ENCODE measurements at places on chromosomes 2 and 18.

DNA sequence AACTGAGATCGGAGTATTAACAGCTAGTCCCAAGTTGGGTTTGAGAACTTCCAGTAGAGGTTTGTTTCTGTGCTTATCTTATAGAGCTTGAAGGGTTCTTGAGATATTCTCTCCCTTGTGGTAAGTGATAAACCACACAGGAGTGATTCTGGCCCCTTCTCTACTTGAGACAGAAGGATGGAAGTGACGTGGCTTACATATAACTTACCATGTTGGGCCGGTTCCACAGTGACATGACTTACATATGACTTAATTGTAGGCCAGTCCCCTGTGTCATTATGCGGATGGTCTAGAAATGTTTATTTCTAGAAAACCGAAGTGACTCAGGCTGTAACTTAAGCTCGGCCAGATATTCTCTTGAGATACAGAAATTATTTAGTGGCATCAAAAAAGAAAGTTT lies 62.7 kb downstream of the TRAPPC12 start:
- DNase-seq = no peak

- DNase-seq = no peak
These were observed 207.5 kb upstream of the EPHA4 start for GRCh38 chr2:221779614-221780067.

DNA sequence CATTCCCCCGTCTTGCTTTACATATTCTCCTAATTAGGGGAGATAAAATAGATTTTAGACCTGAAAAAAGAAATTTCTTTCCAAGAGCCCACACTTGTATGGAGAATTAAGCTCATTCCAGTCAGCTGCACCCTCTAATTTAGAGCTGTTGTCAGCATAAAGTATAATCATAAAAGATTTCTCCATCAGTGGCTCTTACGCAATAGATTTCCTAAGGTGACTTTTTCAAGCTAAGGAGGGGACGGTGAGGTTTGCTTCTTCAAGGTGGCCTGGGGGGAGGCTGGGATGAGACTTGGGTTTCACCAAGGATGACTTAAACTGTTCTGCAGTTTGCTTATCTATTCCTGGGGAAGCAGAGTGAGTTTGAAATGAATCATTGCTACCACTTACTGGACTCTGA lies 426.2 kb downstream of the NBAS start:
- DNase-seq = no peak

DNA sequence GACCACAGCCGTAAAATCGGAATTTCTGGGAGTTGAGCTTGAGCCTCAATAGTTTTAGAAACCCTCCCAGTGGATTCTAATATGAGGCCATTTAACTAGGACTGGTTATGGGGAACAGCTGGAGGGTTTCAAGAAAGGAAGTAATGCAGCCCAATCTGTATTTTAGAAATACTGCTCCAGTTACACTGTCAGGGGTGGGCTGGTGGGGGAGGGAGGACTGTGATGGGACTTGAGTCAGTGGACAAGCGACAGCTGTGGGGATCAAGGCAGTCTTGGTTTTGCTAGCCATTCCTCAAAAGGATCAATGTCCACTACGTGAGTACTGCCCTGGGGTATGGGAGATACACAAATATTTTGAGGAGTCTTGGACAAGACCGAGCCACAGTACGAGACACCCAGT lies 34.8 kb downstream of the ASB1 start:
- DNase-seq = no peak

DNA sequence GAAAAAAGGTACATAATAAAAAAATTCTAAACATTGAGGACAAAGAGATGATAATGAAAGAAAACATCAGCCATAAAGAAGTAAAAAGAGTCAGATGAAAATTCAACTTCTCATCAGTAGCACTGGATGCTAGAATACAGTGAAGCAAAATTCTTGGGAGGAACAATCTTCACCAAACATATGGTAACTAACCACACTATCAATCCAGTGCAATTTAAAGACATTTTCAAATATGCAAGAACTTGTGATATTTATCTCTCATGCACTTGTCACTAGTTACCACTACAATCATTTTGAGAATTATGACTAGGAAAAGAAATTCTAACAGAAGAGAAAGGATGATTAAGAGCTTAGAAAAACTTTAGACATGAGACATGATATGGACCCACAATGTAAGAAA lies 127.4 kb downstream of the RTTN start:
- DNase-seq = no peak

DNA sequence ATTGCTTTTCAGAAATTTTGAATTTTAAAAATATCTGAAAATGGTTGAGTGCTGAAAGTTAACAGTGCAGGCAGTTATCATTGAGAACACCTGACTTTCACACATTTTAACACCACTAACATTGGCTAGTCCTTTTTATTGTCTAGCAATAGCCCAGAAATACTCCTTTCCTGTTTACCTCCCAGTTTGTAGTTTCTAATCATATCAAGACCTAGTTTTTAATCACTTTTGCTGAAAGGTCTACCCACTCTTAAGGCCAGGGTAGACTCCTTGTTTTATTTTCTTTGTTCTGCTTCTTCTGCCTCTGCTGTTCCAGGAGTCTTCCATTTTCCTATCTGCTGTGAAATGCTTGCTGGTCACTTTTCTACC lies 72.1 kb downstream of the UBE2E3 start:
- no peak for DNase-seq

Measured in stimulated activated CD4-positive, alpha-beta T cell treated with anti-CD3 and anti-CD28 coated beads, Interleukin-1b, Interleukin-23, amount 100 ng/mL, for 1 hour (primary cell).